ENCODE measurements at places on chromosomes 13 and 19. TPM values are rescaled to one million over a fixed set of nuclear protein-coding genes. Genes with fewer than 3 reads are reported as not detected.
A peak's percentile ranks its signal among the peaks of the same experiment; 100 is the strongest.

GRCh38 chr13:91813253-91813652 lies 414.8 kb downstream of the GPC5 start:
- no peaks in the 10 kb centered on the region for H3K27me3 ChIP-seq
- no peaks in the 10 kb centered on the region for H3K4me1 ChIP-seq
- DNase-seq = no peak

DNA sequence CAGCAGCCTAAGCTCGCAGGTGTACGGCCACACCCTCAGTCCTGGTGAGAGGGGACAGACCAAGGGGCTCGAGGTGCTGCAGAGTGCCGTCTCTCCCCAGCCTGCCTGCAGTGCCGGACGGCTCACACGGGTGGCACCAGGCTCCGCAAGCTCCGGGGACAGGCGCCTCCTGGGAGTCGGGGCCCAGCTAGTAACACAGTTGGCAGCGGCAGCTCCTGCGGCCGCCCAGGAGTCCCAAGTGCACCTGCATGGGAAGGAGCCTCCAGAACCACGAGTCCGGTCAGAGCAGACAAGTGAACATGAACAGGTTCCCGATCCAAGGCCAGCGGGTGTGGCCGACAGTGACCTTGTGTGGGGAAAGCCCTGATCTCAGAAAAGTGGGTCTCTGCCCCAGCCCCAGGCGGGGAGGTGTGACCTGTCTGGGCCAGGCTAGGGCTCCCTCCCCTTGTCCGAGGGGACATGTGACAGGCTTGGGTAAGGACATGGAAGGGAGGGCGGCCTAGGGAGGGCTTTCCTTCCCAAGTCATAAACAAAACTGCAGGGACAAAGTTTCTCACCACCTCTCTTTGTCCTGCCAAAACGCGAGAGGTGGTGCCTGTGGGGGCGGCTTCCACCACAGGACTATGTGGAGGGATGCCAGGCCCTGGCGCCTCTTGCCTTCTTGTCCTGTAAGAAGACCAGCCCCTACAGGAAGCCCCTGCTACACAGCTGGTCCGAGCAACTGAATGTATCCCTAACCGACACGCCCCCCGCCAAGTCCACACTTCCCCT lies 46.5 kb downstream of the MLLT1 start:
- peak overlapping the region; percentile 32 for H3K4me3 ChIP-seq
- no peaks in the 10 kb centered on the region for H3K36me3 ChIP-seq
- DNase-seq = peak; percentile 75
- no peaks in the 10 kb centered on the region for H3K27me3 ChIP-seq
- peak overlapping the region; percentile 90 for H3K27ac ChIP-seq

DNA sequence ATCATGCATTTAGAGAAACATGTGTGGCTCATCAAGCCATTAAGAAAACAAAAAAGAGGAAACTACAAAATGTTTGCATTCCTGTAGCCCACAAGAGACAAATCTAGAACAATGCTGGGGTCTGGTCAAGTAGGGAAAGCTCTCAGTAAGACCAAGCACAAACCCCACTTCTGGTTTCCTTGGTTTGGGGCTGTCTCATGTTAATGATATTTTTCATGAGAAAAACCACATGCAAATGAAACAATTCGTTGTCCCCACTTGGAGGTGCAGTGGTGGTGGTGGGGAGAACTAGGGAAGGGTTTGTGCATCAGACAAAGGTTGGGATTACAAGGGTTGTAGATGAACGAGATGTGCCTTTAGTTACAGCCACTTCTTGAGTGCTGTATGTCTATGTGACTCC lies 7.0 kb upstream of the RB1 start:
- H3K27ac ChIP-seq = no peak overlapping the region
- no peak overlapping the region for H3K4me3 ChIP-seq

Gene GIPC3
- not detected for total RNA-seq

Gene DHRS12
- total RNA-seq = 5.7 TPM

DNA sequence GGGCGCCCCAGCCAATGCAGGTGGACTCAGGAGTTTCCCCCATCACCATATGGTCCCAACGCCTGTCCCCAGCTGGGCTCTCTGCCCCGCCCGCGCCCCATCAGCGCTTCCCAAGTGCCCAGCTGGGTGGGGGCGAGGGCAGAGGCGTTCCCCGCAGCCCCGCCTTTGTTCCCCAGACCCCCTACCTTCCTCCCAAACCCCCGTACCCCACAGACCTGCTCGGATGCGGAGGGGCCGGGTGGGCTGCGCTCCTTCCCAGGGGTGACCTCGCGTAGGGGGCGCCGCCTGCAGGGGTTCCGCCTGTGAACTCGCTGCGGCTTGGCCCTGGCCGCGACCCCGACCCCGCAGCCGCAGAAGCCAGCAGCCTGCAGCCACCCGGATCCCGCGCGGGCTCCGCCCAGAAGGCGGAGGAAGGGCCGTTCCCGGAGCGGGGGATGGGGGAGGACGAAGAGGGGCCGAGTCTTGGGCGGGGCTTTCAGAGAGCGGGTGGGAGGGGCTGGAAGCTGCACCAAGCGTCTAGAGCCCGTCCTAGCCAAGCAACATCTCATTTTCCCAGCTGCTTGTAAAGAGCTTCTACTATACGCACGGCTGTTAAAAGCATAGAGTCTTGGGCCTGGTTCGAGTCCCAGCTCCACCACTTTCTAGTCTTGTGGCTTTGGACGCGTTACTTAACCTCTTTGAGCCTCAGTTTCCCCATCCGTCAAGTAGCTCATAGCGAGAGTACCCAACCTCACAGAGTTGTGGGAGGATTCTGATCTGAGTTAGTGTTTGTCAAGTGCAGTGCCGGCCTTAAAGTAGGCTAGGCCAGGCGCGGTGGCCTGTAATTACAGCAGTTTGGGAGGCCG lies at the start of gene RAB3D:
RAB3D (minus strand) TSS at position 404 of the 845 bp plus-strand sequence. CDS start 2,258 bp downstream, outside the sequence.
- DNase-seq = peak; percentile 94
- H3K4me1 ChIP-seq = peaks cover 13% of the 10 kb centered on the region

DNA sequence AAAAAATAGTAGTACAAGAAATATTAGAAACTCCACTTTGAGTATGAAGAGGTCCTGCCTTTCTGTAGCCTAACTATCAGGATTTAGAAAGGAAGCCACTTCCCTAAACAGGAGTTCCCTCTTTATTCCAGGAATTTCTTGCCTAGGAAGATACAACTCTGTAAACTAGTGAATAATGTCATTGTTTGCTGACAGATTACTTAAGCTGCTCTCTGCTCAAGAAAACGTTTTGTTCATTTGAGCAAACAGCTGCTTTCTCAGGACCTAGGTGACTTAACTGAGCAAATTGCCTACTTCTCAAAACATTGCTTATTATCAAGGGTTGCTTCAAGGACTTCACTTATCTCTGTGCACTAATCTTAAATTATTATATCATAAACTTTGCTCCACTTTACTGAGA lies 1419.4 kb upstream of the SLC10A2 start:
- no peak overlapping the region for H3K4me3 ChIP-seq
- H3K4me1 ChIP-seq = no peaks in the 10 kb centered on the region
- no peak for DNase-seq
- H3K27me3 ChIP-seq = no peaks in the 10 kb centered on the region
- no peaks in the 10 kb centered on the region for H3K36me3 ChIP-seq

DNA sequence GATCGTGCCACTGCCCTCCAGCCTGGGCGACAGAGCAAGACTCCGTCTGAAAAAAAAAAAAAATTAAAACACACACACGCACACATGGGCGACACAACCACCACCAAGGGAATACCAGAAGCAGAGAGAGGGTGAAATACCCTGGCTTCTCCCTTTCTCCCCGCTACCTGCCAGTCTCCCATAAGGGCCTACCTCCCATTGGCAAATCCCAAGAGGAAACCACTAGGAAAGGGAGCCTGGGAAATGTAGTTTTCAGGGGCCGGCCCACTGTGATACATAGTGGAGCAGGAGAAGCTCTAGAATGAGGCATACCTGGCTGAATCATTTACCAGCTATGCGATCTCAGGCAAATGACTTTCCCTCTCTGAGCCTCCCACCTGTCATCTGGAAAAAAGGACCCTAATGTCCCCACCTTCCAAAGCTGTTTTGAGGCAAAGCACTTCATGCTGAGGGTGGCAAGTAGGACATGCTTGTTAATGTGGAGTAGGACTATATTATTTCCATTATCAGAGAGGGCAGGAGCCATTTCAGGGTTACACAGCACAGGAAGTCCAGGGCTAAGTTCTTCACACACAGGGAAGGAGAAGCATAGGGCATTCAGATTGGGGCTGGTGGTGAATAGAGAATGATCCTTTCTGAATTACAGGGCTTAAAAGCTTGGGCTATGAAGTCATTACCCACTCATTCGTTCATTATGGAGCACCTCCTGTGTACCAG lies 14.3 kb upstream of the HNRNPUL1 start:
- no peaks in the 10 kb centered on the region for H3K27me3 ChIP-seq
- DNase-seq = no peak
- peaks cover 95% of the 10 kb centered on the region for H3K36me3 ChIP-seq
- no peak overlapping the region for H3K4me3 ChIP-seq
- H3K4me1 ChIP-seq = no peaks in the 10 kb centered on the region
- no peak overlapping the region for H3K27ac ChIP-seq

- no peaks in the 10 kb centered on the region for H3K27me3 ChIP-seq
- no peak overlapping the region for H3K4me3 ChIP-seq
- no peak overlapping the region for H3K27ac ChIP-seq
- H3K4me1 ChIP-seq = peaks cover 18% of the 10 kb centered on the region
Observed at GRCh38 chr19:952680-953444, 27.0 kb downstream of the ARID3A start.

DNA sequence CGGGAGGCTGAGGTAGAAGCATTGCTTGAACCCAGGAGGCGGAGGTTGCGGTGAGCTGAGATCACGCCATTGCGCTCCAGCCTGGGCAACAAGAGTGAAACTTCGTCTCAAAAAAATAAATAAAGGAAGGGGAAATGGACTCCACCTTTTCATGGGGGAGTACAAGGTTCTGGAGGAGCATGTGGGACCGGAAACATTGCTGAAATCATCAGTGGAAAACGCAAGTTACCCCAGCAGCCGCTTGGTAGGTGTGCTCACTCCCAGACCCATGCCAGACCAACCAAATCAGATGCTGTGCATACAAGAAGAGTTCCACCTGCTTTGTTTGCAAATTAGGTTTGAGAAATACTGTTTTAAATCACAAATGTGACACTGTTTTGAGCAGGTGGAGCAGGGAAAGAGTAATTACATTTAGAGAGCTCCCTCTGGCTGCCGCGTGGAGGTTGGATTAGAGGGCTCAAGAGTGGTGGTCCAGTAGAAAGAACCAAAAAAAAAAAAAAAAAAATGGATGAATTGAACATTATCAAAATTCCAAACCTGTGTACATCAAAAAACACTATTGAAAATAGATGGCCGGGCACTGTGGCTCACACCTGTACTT lies 4.9 kb downstream of the ERICH4 start:
- H3K36me3 ChIP-seq = no peaks in the 10 kb centered on the region
- DNase-seq = no peak
- H3K27me3 ChIP-seq = peaks cover 8% of the 10 kb centered on the region
- no peak overlapping the region for H3K27ac ChIP-seq
- H3K4me1 ChIP-seq = no peaks in the 10 kb centered on the region

GRCh38 chr19:1275260-1275975 lies at the start of gene FAM174C:
Gene FAM174C (plus strand): TSS chr19:1275530. CDS start chr19:1275550, 20 bp downstream.
- H3K36me3 ChIP-seq = peaks cover 34% of the 10 kb centered on the region
- DNase-seq = peak; percentile 99
- peaks cover 18% of the 10 kb centered on the region for H3K4me1 ChIP-seq
- peak within 1 kb of the TSS; percentile 88 for H3K27ac ChIP-seq
- no peaks in the 10 kb centered on the region for H3K27me3 ChIP-seq
- peak within 1 kb of the TSS; percentile 76 for H3K4me3 ChIP-seq

DNA sequence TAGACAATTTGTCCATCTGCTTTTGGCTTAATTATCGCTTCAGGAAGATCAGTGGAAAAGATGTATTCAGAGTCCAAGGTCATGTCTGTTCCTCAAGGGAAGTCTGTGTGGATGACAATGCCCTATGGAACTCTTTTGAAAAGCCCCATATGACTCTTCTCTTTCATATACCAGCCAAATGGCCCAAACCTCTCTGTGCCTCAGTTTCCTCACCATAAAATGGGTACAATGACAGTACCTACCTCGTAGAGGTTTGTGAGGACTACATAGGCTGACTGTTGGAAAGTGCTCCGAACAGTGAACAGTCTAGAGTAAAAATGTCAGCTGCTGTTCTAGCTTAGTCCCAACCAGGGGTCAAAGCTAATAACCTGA lies 104.6 kb downstream of the COL4A2 start:
- no peaks in the 10 kb centered on the region for H3K36me3 ChIP-seq
- no peak for DNase-seq
- H3K4me3 ChIP-seq = no peak overlapping the region
- H3K27me3 ChIP-seq = no peaks in the 10 kb centered on the region
- peaks cover 29% of the 10 kb centered on the region for H3K4me1 ChIP-seq

GRCh38 chr19:16351133-16351809 lies 26.6 kb downstream of the KLF2 start:
- H3K4me3 ChIP-seq = no peak overlapping the region
- H3K4me1 ChIP-seq = 0 out of 2 replicates have a peak, but pooled peaks cover 3% of the 10 kb centered on the region
- H3K36me3 ChIP-seq = no peaks in the 10 kb centered on the region
- H3K27ac ChIP-seq = no peak overlapping the region
- peak; percentile 71 for DNase-seq

Gene C19orf85
- total RNA-seq = not detected

Gene MBD3L2
- not detected for total RNA-seq

DNA sequence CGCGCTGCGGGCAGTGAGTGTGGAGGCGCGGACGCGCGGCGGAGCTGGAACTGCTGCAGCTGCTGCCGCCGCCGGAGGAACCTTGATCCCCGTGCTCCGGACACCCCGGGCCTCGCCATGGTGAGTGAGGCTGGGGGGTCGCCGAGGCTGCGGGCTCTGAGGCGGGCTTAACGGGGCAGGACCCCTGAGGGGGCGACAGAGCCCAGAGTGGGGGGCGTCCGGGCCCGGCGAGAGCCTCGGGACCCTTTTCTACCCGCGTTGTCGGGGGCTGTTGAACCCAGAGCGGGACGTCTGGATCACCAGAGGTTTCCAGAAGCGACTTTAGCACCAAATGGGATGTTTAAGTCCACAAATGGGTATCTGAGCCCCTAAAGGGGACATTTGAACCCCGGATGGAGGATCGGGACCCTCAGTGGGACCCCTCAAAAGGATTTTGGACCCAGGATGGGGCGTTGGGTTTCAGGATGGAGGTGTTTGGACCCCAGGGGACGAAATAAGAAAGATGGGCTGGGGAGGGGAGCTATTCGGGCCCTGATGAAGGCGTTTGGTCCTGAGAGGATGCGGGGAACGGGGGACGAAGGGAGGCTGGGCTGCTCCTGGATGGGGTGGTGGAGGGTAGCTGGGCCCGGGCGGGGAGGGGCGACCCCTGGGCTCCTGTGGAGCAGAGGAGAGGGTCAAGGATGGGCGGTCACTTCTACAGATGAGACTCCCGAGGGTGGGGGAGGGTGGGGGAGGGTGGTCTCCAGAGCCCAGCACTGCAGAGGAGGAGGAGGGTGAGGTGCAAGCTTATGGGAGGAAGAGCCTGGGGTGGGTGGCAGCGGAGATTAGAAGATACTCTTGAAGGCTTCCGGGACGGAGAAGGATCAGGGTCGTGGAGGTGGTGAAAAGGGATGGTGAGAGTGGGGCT lies at the start of gene CALM3:
CALM3 (plus strand) TSS at position 13 of the 907 bp plus-strand sequence; CDS start at position 118, 105 bp downstream.
- no peak for DNase-seq
- peaks cover 9% of the 10 kb centered on the region for H3K36me3 ChIP-seq
- H3K27me3 ChIP-seq = no peaks in the 10 kb centered on the region
- H3K27ac ChIP-seq = peak within 1 kb of the TSS; percentile 92
- H3K4me1 ChIP-seq = peaks cover 21% of the 10 kb centered on the region

- H3K27me3 ChIP-seq = no peaks in the 10 kb centered on the region
- no peak overlapping the region for H3K4me3 ChIP-seq
- H3K36me3 ChIP-seq = no peaks in the 10 kb centered on the region
- DNase-seq = peak; percentile 2
Observed at GRCh38 chr13:97004886-97005285, 10.6 kb upstream of the OXGR1 start.

Gene VSTM2B
- total RNA-seq = not detected

GRCh38 chr13:32210101-32210500 lies 105.1 kb downstream of the ZAR1L start:
- no peak overlapping the region for H3K4me3 ChIP-seq
- H3K4me1 ChIP-seq = peaks cover 27% of the 10 kb centered on the region
- H3K36me3 ChIP-seq = no peaks in the 10 kb centered on the region
- H3K27ac ChIP-seq = no peak overlapping the region
- DNase-seq = no peak

Gene YJEFN3
- 0.25 TPM for total RNA-seq

Gene ZNF468
- 19.1 TPM for total RNA-seq

Data from GM23248 (cell line).